ENCODE measurements at places on chromosomes 7 and 10.

DNA sequence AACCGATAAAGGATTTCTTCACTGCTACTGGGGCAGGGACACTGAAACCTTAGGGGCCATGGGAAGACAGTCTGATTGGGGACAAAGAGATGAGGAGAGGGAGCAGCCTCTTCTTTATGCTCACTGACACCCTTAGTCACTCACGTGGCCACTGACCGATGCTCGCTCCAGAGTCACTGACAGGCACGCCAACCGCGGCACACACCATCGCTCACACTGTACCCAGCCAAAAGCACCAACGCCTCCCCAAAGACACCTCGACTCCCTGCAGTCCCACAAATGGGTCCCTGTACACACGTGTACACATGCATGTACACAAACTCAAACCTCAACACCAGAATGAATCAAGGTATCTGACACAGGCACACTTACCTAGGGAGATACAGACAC is 35.3 kb upstream of the SLF2 start:
- no peak for DNase-seq

- peak; percentile 24 for DNase-seq
These were observed 242.1 kb downstream of the CDC14C start for GRCh38 chr7:49166441-49166840.

- no peak for DNase-seq
These were observed 4.7 kb downstream of the DDX56 start for GRCh38 chr7:44568771-44569560.

DNA sequence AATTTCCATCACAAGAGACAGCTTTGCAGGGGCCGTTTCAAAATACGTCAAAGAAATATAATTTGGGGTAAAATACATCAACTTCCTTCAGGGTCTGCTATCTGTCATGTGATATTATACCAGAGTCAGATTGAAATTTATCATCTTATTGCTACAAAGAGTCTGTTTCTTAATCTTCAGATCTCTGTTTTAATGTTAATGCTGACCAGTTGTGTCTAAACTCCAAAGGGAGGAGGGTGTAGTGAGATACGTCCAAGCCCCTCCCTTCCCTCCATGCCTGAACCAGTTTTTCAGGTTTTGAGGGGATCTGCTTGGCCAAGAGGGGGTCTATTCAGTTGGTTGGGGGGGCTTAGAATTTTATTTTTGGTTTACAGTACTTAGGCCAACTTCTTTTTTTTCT is 891.6 kb downstream of the GRM8 start:
- DNase-seq, result no peak

DNA sequence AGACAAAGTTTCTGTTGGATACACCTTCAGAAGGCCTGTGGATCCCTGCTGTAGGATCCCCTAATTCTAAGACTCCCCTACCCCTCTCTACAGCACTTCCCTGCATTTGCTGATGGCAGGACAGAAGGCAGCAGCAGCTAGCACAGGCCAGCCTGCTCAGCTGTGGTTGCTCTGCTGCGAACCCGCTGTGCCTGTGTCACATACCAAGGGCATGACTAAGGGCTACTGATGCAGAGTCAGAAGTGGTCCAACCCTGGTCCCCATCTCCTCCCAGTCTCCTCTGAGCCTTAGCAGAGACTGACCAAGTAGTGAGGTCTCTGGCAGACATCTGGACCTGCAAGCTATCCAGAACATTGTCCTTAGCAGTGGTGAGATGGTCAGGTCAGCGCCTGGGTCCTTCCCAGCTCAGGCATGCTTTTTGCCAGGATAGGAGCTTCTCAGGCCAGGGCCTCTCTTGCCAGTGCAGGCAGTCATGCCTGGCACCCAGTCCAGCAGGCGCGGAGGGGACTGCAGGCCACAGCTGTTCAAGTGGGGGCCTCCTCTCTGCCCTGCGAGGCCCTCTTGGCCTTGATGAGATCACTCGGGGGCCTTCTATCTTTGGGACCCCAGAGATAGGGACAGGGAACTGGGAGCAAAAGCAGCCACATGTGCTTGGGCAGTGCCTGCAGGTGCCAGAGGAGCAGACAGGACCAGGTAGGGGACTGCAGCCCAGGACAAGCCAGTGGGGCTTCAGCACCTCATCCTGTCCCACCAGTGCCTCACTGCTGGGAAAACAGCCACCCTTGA is 146.4 kb downstream of the ZNF248 start:
- no peak for DNase-seq

DNA sequence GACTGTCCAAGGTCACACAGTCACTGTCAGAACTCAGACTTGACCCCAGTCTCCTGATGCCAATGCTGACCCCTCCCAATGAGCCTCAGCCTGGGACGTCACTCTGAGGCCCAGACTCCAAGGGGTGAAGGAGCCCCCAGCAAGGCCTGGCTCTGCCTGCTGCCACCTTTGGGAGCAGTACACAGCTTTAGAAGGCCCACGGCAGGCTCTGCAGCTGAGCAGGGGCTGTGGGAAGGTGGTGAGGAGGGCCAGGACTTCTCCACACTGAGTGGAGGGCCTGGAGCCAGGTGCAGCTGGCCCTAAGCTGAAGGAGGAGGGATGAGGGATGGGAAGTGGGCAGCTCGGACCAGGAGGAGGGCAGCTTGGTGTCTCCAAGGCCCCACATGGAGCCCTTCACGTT is 23.9 kb upstream of the ZMIZ1 start:
- no peak for DNase-seq

GRCh38 chr10:679556-679955 is 9.9 kb downstream of the DIP2C start:
- no peak for DNase-seq

Measured in hematopoietic multipotent progenitor cell treated with erythropoietin and hydrocortisone succinate and interleukin-3 and kit ligand, for 4 days (in vitro differentiated cells).